Hypothalamus (tissue), 51 donors: ENCODE measurements at places on chromosomes 2 and 18.

DNA sequence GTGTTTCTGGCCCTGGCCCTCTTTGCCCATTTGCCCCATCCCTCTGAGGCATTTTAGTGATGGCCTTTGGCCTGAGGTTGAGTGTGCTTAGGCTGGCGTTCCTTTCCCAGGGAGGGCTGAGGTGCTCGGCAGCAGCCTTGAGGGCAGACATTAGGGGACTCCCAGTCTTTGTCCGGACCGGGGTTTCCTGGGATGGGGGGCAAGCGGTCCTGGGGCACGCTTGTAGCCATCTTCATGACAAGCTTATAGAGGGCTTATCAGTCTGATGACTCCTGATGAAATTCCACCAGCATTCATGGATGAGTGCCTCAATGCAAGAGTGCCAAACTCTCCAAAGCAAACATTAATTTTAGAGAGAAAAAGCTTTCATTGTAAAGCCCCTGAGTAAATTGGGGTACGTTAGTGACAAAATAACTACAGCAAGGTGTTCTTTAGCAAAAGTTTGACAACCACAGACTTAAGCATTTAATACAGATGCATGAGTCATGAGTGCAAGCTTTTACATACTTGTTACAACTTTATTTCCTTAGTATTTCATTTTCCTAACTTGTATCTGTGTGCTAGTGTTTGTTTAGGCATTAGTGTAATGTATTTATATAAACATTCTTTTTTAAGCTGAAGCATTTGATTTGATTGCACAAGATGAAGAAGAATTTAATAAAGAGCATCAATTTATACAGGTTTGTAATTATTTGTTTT lies 45.6 kb downstream of the CEP192 start:
- DNase-seq: no peak

GRCh38 chr2:153595939-153596338 lies 117.4 kb upstream of the RPRM start:
- no peak for DNase-seq

GRCh38 chr2:1670636-1671035 lies 73.7 kb downstream of the PXDN start:
- DNase-seq: no peak

GRCh38 chr18:72675394-72675793 lies 131.3 kb upstream of the CBLN2 start:
- no peak for DNase-seq

DNA sequence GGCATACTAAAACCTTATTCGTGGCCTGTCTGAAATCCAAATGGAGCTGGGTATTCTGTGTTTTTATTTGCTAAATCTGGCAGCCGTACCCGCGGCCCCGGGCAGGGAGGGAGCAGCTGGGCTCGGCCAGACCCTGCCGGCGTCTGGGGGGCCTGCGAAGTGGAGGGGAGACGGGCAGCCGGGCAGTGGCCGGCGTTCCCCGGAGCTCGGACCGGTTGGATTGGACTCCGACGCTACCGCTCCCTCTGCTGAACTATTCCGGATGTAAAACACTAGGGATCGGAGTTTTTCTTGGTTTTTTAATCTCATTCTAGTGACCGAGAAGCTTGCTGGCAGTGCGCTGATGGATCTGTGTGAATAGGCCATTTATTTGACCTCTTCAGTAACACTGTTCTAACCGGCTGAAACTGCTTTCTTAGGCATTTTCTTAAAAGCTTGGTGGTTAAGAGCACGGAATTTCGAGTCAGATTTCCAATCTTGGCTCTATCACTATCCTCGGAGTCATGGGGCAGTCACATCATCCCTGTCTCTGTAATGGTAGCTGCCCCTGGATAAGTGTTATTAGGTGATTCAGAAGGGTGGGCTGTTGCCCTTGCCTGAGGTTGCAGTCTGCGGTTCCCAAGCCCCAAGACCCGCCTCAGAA lies 694 bp downstream of the UNC50 start:
- no peak for DNase-seq

- no peak for DNase-seq
Observed at GRCh38 chr2:101231240-101231639, 21.4 kb upstream of the CNOT11 start.

DNA sequence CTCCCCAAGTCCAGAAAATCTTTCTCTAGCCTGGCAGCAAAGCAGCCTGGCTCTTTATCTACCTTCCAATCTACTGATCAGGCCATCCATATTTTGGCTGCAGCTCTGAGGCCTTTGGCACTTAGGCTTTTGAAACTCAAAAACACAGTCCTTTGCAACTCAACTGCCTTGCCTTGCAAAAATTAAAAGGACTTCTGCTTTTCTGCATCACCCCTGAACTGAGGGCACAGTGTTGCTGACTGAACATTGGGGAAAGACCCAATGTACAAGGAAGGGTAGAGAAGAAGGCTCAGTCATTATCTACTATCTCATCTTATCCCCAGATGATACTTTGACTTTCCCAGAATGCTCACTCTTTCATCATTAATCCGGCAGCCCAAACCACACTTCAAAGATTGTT lies 625.5 kb downstream of the ARHGAP15 start:
- no peak for DNase-seq

- no peak for DNase-seq
Observed at GRCh38 chr2:187617905-187618304, 63.7 kb upstream of the TFPI start.

GRCh38 chr2:223648755-223649154 lies 46.6 kb upstream of the SCG2 start:
- DNase-seq: no peak

- DNase-seq: no peak
Observed at GRCh38 chr18:52131845-52132244, 208.2 kb upstream of the DCC start.

- DNase-seq: no peak
Observed at GRCh38 chr2:240183875-240184590, 43.6 kb upstream of the OTOS start.

- DNase-seq: no peak
Observed at GRCh38 chr2:127163921-127164320, 56.2 kb downstream of the CYP27C1 start.

DNA sequence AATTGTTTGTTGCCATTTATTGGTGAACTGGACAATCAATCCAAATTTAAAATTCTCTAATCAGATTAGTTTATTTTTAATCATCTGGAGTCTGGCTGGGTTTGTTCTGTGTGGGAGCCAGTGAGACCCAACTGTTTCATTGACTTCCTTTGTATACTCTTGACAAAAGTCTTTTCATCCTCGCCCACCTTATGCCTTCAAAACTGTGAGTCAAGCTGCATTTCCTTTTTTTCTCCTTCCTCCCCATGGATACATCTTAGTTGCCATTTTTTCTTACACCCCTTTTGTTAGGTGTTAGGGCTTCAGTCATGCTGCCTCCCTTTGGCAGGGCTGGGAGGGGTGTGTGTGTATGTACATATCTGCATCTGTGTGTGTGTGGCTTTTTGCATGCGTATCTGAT lies 117.6 kb downstream of the PRKCE start:
- no peak for DNase-seq

DNA sequence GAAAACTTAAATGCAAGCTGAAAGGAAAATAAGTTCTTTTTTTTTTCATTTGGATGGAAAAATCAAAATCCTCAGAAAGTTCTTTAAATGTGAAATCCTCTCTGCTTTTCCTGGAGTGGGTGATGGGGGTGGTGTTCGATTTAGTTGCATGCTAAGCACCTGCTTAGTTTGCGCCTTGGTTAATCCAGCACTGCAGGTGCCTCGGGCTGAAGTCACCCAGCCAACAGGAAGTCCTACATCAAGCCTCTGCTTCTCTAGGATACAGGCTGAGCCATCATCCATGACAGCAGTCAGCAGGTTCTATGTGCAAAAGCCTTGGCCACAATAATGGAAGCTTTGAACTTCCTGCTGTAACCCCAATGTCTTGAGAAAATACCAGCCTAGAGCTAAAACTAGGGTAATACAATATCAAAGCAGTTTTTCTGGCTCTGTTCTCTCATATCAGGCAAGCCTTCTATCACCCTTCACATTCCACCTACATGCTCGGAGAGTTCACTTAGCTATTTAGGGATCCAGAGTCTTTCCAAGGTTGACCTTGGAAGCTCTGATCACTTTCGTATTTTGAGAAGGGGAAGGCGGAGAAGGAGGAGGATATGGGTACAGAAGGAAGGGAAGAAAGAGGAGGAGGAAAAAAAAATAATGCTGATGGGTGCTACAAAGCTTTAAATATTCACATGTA lies 116.1 kb upstream of the LRRTM1 start:
- DNase-seq: no peak

DNA sequence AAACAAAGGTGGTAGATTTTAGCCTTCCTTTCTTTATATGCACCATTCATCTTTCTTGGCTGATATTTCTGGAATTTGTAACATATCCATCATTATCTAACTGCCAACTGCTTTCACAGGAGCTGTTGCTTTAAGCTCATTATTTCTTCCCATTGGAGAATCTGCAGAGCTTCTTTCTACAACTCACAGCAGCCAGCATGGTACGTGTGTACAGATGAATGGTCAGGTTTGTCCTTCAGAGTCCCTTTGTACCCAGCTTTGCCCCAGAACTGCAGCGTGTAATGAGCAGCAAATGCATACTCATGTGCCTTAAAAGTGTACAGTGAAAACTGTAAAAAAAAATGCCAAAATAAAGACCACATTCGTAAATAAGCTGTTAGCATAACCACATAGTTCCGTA lies 260.9 kb downstream of the FIGN start:
- no peak for DNase-seq

GRCh38 chr2:240966457-240966905 lies 31.9 kb upstream of the SNED1 start:
- no peak for DNase-seq

DNA sequence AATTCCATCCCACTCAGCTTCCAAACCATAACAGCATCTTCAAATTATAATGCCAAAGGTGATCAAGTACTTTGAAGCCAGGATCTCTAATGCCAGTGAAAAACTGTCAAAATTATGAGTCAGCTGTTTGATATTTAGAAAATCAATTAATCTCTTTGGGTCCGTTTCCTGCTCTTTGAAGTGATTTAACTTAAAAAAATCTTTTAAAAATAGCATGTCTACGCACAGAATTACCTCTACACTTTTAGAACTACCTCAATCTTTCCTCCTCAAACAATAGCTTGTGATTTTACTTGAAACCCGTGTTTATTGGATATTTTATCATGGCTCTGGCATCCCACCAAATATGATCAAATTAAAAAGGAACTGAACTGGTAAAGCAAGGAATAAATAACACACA lies 31.3 kb upstream of the TANK start:
- no peak for DNase-seq

GRCh38 chr18:78995740-78996395 lies 16.2 kb downstream of the SALL3 start:
- DNase-seq: no peak

DNA sequence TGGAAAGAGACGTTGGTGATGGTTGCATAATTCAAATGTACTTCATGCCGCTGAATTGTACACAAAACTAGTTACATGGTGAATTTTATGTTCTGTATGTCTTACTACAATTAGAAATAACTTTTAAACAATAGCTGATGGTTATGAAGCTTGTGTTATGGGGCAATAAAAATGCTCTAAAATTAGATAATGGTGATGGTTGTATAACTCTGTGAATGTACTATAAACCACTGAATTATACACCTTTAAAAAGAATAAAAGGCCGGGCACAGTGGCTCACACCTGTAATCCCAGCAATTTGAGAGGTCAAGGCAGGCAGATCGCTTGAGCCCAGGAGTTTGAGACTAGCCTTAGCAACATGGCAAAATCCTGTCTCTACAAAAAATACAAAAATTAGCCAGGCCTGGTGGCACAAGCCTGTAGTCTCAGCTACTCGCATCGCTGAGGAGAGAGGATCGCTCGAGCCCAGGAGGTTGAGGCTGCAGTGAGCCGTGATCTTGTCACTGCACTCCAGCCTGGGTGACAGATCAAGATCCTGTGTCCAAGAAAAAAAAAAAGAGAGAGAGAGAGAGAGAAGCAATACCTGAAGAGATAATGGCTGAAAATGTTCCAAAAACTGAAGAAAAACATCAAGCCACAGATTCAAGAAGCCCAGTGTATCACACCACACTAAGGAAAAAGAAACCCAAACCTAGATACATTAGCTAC lies 6.3 kb downstream of the RNU4ATAC start:
- DNase-seq: no peak

DNA sequence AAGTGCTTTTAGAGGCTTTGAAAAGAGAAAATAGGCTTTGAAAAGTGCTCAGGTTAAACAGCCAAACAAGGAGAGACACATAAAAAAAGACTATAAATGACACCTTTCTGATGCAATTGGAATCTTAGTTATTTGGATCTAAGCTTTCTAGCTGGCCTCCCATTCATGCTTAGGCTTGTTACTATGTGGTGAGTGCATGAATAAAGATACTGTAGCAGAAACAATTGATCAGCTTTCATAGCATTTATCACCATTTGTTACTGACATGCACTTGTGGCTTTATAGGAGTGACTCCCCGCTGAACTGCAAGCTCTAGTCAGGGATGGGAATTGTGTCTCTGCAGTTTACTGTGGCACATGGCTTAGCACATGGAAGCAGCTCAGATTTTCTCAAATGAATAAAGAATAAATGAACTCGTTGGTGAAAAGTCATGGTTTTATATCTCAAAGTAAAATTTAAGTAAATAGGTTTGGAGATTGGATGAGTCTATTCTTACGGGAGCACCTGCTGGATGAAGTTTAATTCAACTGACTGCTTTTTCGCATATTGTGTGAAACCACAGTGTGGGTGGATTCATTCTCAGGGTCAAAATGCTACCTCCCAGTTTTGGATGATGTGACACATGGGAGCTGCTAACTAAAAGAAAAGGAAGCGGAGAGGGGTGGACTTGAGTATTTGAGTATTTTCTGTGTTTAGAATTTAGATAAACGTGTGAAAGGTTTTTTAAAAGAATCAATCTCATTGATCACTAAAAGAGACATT lies 91.1 kb upstream of the NOL4 start:
- no peak for DNase-seq

GRCh38 chr18:42131066-42131929 lies 176.3 kb downstream of the PIK3C3 start:
- DNase-seq: no peak

DNA sequence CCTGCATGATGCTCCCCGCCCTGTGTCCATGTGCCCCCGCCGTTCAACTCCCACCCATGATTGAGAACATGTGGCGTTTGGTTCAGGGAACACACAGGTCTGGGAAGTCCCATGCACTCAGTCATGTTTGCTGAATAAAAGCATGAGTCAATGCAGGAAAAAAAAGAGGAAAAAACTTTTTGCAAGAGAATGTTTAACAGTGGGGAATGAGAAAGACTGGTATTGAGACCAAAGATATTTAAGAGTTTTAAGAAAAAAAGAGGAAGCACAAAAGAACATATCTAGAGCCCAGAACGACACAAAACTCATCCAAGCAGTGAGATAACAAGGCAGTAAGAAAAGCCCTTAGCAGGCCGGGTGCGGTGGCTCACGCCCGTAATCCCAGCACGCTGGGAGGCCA lies 279.2 kb upstream of the THSD7B start:
- no peak for DNase-seq
